ENCODE measurements at places on chromosomes 6 and 20. TPM values are rescaled to one million over a fixed set of nuclear protein-coding genes. Genes with fewer than 3 reads are reported as not detected.

The ELOVL4 gene
- total RNA-seq: 29.1 TPM

The ENPP5 gene
- total RNA-seq: 5.0 TPM

The RAD21L1 gene
- not detected for total RNA-seq

The SAMD10 gene
- 10.0 TPM for total RNA-seq

The HRH3 gene
- 0.31 TPM for total RNA-seq
